Gastroesophageal sphincter (tissue), 4 donors: ENCODE measurements at places on chromosomes 1 and 21. TPM values are rescaled to one million over a fixed set of nuclear protein-coding genes. Genes with fewer than 3 reads are reported as not detected.

DNA sequence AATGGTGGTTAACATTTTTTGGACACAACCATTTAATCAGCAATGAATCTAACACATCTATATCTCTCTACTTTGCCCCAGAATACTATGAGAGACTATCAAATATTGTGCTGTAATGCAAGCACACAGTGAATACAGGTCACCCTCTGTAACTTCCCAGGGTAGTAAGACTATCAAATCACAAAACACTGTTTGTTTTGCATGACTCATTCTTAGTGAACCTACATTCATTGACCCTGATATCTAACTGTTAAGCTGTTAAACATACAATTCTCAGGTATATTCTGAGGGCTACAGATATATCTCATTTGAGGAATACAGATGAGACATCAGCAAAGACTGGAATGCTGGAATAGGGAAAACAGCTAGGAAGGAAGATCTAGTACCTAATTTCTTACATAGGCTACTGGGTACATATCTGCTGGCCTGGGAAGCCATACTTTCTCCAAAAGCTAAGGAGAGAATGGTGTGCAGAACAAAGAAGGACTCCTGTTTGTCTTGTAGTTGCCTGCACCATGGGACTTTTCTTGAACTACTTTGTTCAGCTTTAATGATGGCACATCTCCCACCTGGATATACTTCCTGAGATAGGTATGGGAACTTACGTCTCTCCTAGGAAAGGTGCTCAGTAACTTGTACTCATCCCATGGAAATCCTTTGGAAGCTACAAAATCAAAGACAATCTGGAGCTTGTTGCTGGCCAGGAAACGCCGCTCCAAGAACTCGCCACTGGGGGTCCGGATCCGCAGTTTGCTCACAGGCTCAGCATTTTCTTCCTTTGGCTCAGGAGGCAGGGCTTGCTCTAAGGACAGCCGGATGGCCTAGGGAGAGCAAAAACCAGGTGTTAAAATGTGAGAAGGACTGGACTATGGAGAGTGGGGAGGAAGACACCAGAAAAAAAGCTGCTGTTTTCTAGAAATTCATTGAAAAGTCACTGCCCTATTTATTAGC, 51.9 kb upstream of the DMRTA2 start:
- no peak for ATAC-seq
- no peak overlapping the region for H3K4me3 ChIP-seq
- H3K27ac ChIP-seq: no peak overlapping the region
- no peaks in the 10 kb centered on the region for H3K4me1 ChIP-seq
- H3K27me3 ChIP-seq: no peaks in the 10 kb centered on the region

- H3K4me3 ChIP-seq: no peak overlapping the region
- H3K4me1 ChIP-seq: no peaks in the 10 kb centered on the region
- ATAC-seq: no peak
- no peaks in the 10 kb centered on the region for H3K36me3 ChIP-seq
Measured at GRCh38 chr1:208256091-208256490, 11.9 kb upstream of the PLXNA2 start.

GRCh38 chr1:233603478-233603877, 10.4 kb upstream of the KCNK1 start:
- H3K4me1 ChIP-seq: no peaks in the 10 kb centered on the region
- H3K36me3 ChIP-seq: no peaks in the 10 kb centered on the region
- H3K27ac ChIP-seq: no peak overlapping the region
- no peak overlapping the region for H3K4me3 ChIP-seq

DNA sequence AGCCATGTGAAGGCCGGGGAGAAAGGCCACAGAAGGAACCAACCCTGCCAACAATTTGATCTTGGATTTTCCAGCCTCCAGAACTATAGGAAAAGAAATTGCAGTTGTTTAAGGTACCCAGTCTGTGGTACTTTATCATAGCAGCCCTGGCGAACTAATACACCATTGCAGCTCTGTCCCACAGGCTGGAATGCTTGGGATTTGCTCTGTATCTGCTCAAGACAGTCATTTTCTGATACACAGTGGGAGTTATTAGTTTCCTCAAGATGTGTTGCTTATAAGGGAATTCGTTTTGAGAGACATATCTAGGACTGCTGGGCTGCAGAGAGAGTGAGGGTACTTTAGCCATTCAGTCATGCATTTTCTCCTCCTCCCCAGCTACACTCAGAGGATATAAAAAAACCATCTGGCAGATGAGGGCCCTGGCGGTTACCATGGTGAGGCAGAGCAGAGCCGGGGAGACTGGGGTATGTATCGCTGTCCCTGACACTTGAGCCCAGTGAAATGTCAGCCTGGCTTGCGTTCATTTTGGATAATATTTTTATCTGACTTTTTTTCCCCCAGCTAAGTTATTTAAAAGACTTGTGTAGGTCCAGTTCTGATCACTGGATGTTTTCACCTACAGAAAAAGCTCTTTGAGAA, 104.6 kb downstream of the DIRAS3 start:
- H3K27me3 ChIP-seq: no peaks in the 10 kb centered on the region
- H3K4me3 ChIP-seq: no peak overlapping the region
- ATAC-seq: no peak
- no peaks in the 10 kb centered on the region for H3K36me3 ChIP-seq
- H3K4me1 ChIP-seq: no peaks in the 10 kb centered on the region

- H3K36me3 ChIP-seq: no peaks in the 10 kb centered on the region
- no peaks in the 10 kb centered on the region for H3K4me1 ChIP-seq
- no peak overlapping the region for H3K27ac ChIP-seq
- H3K27me3 ChIP-seq: no peaks in the 10 kb centered on the region
- ATAC-seq: no peak
Measured at GRCh38 chr1:210627755-210628154, 299.1 kb downstream of the HHAT start.

DNA sequence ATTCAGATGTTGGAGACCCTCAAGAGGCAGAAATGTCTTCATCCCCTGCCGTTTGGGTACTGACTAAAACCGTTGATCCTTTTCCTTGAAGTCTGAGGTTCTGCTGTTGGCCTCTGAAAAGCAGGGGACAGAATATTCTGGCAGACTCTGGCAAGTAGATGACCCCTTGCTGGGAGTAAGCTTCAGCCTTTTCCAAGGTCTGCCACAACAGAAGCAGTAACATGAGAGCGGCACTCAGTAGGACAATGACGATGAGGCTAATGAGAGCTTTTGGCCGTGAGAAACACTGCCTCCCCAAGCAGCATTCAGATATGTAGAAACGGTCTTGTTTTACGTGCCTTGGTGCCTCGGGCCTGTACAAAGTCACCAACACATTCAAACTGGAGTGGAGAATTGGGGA, 143.7 kb downstream of the ST6GALNAC5 start:
- no peak overlapping the region for H3K27ac ChIP-seq
- no peak overlapping the region for H3K4me3 ChIP-seq
- H3K4me1 ChIP-seq: no peaks in the 10 kb centered on the region
- H3K36me3 ChIP-seq: no peaks in the 10 kb centered on the region
- H3K27me3 ChIP-seq: no peaks in the 10 kb centered on the region

- no peak overlapping the region for H3K27ac ChIP-seq
- no peak overlapping the region for H3K4me3 ChIP-seq
- peaks cover 11% of the 10 kb centered on the region for H3K4me1 ChIP-seq
Measured at GRCh38 chr1:47393141-47393540, 22.9 kb upstream of the FOXE3 start.

DNA sequence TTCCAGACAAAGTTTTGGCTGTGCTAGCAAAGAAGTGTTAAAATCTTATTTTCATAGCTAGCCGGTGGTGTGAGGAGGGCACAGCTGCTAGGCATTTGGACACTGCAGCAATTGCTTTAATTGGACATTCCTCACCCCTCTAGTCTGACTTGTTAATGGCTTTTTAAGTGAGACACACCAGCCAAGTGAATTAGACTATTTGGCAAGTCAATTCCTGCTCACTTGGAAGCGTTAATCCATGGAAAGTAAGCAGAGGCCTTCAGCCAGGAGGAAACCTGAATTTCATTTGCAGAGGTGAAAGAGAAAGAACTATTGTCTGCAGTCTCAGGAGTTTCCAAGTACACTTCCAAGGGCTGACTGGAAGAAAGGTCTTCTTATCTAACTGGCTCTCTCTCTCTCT, 175.7 kb downstream of the ST6GALNAC3 start:
- no peak for ATAC-seq
- H3K4me1 ChIP-seq: peaks cover 8% of the 10 kb centered on the region
- no peaks in the 10 kb centered on the region for H3K36me3 ChIP-seq
- H3K4me3 ChIP-seq: no peak overlapping the region

DNA sequence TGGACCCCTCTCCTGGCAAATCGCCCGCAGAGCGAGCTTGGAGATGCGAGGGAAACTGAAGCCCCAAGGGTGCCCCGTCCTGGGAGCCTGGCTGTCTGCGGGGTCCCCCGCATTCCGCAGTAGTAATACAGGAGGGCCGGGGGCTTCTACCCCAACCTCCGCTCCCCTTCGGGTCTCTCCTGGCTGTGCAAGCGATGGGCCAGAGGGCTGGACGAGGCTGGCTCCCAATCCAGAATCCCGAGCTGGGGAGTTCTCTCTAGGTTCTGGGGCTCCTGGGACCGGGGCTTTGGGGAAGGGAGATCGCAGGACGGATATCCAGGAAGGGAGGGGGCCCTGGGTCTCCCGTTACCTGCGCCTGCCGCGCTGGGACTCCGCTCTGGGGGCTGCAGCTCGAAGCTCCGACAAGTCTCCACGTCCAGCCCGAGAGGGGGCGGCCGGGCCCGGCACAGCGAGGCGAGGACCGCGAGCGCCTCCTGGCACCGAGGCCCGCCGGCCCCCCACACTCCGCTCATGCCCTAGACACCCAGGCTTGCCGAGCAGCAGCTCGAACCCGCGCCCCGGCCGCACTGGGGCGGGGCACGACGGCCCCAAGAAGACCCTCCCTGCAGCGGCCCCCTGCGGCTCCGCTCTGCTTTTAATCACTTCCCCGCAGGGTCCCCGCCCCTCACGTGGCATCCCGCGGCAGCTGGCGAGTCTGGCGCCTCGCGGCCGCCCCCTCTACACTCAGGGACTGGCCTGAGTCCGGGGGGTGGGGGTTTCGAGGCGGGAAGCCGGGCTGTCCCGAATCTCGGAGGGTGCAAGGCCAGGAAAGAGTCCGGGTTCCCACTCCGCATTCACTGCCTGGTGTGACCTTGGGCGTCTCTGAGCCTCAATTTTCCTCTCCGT, at the start of gene SYT6:
Gene SYT6, minus strand, starts transcription at position 609 of the 885 bp plus-strand sequence. Its CDS starts 97 bp downstream, at position 512.
- ATAC-seq: no peak
- H3K27ac ChIP-seq: no peak within 1 kb of the TSS
- peak within 1 kb of the TSS; percentile 54 for H3K4me3 ChIP-seq
- no peaks in the 10 kb centered on the region for H3K36me3 ChIP-seq
- peaks cover 95% of the 10 kb centered on the region for H3K27me3 ChIP-seq

DNA sequence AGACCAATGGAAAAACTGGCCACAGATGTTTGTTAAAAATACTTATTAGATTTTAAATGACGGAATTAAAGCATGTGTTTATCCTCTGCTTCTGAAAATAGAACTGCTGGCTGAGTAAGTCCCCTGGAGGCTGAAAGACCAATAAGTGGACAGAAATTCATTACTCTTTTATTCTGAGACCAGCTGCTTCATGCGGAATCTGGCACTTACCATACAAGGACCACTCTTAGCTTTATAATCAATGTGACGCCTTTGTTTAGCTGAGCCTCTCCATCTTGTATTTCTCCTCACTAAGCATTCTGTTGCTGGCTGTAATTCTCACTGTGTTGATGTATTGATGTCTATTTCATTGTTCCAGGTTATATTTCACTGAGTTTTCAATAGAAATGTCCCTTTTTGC, 6.3 kb upstream of the EXO1 start:
- H3K27me3 ChIP-seq: no peaks in the 10 kb centered on the region
- H3K27ac ChIP-seq: no peak overlapping the region
- no peaks in the 10 kb centered on the region for H3K36me3 ChIP-seq
- ATAC-seq: no peak

HES3 gene
- not detected for total RNA-seq

FAM163A gene
- total RNA-seq: not detected
